ENCODE measurements at places on chromosomes 12 and 14. TPM values are rescaled to one million over a fixed set of nuclear protein-coding genes. Genes with fewer than 3 reads are reported as not detected.

DNA sequence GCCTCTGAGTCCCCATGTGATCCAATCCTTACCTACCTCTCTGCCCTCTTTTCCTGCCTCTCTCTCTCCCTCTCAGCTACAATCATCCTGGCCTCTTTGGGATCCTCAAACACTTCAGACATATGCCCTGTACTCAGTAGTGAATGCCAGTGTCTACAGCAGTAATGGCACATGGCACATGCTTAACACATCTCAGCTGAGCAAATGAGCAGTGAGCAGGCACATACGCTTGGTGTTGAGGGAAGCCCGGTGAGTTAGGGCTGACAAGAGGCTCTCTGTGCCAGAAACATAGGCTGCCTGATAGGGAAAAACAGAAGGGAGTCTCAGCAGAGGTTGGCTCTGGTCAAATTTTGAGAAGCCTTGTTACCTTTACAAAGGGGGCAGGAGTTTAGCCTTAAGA lies 409.1 kb downstream of the TMEM132D start:
- no peak for DNase-seq

The OR6C2 gene
- total RNA-seq = not detected

The DBX2 gene
- total RNA-seq = not detected

The EPYC gene
- total RNA-seq = not detected

DNA sequence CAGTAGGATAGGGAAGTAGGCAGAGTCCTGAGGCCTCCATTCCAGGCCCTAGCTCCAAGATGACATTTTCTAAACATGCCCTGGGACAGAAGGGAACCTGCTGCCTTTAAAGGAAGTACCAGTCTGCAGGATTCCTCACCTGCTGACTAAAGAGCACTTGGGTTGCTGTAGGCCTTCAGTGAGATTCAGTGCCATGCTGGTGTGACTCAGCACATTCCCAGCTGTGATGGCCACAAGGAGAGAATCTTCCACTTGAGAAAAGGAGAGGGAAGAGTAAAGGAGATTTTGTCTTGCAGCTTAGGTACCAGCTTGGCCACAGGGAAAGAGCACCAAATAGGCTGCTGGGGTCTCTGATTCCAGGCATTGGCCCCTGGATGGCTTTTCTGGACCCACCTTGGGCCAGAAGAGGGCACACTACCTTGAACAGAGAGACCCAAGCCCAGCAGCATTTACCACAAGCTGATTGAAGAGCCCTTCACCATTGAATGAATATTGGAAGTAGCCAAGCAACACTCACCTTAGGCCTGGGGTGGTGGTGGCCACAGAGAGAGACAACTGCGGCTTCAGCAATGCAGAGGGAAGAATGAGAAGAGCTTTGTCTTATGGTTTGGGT lies 498.3 kb downstream of the KCNH5 start:
- no peak for DNase-seq

The POTEG gene
- total RNA-seq = not detected

DNA sequence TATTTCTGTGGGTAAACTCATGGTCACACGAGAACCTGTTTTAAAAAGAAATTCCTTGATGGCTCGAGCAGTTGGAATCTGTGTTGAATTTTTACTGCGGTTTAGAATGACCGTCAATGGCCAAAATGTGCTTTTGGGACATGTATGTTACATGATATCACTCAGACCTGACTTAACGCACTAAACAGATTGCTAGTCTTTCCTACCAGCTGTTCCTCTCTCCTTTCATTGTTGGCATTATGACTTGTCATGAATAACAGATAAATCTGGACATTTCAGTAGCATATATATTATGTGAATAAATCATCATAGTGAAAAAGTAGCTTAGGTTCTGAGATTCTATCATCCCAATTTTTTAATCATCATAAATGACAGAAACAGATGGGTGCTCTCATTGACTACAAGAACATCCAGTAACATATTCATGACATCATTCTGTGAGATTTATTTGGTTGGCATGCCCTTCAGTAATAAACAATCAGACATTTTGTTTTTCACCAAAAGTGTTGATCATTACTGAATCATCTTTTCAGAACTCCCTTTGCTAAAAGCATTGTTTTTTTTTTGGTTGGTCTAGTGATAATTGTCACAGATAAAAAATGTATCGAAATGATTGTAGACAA lies 57.9 kb upstream of the NAV3 start:
- DNase-seq = no peak

DNA sequence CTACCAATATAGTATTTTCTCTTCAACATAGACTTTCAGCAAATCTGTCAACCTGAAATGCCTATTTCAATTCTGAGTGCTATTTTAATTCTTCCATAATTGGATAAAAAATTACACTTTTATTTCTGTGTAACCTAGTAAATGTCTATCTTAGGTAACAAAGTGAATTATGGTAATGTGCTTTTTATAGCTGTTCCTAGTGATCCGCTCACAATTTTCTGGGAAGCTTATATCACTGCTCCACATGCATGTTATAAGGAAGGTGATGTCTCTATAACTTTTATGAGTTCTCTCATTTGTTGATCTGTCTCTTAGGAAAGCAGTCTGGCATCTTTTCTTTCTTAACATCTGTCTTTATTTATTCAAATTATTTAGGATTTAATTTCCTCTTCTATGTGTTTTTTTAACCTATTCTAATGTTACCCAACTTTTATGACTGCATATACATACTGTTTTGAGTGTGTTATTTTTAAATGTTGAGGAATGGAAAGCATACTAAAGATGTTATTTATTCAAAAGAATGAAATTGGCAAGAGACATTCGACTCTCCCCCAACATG lies 777.1 kb upstream of the MDGA2 start:
- DNase-seq = no peak

DNA sequence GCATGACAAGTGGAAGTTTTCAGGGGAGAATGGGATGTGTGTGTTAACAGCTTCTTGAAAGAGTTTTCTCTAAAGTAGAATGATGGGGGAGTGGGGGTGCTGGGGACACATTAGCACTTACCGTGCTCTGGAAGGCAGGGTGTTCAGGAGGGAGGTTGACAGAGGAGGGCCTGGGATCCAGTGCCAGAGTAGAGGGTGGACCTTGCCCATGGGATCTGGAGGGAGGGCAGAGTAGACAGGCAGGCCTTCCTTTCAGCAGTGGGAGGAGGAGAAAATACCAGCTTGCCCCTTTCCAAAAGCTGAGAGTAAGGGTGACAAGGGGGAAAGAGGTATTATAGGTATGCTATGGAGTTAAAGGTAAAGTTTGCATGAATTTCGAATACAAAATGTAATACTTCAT lies 40.1 kb downstream of the TRAF3 start:
- no peak for DNase-seq

GRCh38 chr14:84783511-84783910 lies 746.4 kb upstream of the FLRT2 start:
- no peak for DNase-seq

- no peak for DNase-seq
Observed at GRCh38 chr12:53706080-53706479, 21.2 kb downstream of the CALCOCO1 start.

- DNase-seq = no peak
Observed at GRCh38 chr12:112386726-112387125, 4.5 kb upstream of the HECTD4 start.

DNA sequence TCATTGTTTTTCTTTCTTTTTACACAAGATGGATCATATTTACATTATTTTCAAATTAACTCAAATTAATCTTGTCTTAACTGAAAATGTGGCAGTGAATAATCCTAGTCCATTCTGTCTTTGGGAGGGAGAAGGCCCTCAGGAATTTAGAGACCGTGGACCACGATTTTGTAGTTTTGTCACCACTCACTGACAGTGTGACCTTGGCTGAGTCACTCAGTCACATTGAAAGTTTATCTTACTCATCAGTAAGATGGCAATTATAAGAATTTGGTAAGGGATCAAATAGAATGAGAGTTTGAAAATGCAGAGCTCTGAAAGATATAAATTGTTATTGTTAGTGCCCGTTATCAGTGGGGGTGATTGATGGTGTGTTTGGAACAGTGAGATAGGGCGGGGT lies 16.4 kb downstream of the FOXJ2 start:
- no peak for DNase-seq
